ENCODE measurements at places on chromosomes 7 and 10.

GRCh38 chr10:126263006-126263676 lies 125.1 kb downstream of the ADAM12 start:
- DNase-seq = no peak

DNA sequence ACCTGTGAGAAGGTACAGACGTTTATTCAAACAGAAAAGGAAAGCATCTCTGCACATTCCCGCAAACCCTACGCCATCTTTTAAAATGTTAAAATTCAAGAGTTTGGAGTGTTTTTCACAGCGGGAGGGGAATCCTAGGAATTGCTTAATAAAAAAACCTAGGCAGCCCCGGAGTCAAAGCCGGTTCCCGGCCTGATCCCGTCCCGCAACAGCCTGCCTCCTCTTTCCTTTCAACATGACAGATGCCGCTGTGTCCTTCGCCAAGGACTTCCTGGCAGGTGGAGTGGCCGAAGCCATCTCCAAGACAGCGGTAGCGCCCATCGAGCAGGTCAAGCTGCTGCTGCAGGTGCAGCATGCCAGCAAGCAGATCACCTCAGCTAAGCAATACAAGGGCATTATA lies 123.0 kb upstream of the VSTM2A start:
- no peak for DNase-seq

DNA sequence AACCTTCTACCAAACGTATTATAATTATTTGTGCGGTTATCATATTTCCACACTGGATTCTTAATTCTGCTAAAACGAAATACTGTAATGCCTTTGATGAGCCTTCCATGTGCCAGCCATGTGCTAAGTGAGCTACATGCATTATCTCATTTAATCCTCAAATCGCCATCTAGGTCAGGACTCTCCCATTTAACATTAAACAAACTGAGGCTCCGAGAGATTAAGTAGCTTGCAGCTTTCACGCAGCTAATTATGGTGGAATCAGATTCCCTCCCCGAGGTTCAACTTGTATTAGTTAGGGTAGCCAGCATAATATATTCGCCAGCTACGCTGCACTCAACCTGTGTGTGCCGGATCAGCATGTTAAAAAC lies 798 bp upstream of the TSPAN33 start:
- DNase-seq = no peak

- DNase-seq = no peak
Observed at GRCh38 chr7:94639384-94639783, 16.5 kb downstream of the SGCE start.

GRCh38 chr7:130303982-130304381 lies 11.0 kb downstream of the CPA4 start:
- no peak for DNase-seq

DNA sequence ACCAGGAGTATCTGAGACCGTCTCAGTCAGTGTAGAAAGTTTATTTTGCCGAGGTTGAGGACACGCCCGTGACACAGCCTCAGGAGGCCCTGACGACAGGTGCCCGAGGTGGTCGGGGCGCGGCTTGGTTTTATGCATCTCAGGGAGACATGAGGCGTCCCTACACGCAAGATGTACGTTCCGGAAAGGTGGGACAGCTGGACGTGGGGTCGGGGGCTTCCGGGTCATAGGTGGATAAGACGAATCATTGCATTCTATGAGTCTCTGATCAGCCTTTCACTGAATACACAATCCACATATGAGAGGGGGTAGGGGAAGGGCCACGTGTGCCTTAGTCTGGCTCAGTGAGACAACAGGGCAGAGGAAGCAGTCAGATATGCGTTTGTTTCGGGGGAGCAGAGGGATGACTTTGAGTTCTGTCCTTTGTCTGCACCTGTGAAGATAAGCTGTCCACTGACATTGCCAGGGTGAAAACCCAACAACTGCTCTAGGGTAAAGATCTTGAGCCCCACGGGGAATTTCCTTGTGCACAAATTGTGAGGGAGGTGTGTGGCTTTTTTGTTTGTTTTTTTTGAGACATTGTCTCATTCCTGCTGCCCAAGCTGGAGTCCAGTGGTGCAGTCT lies 66.2 kb downstream of the DNAJB6 start:
- no peak for DNase-seq
